ENCODE measurements at places on chromosomes 4 and X.

- no peak for DNase-seq
Observed at GRCh38 chr4:2924765-2925301, 38.4 kb downstream of the NOP14 start.

GRCh38 chr4:142512161-142512560 lies 333.9 kb downstream of the INPP4B start:
- DNase-seq: no peak

GRCh38 chr4:185269286-185269685 lies 59.9 kb downstream of the SNX25 start:
- DNase-seq: no peak

GRCh38 chr4:53963336-53963735 lies 101.1 kb downstream of the CHIC2 start:
- DNase-seq: no peak

DNA sequence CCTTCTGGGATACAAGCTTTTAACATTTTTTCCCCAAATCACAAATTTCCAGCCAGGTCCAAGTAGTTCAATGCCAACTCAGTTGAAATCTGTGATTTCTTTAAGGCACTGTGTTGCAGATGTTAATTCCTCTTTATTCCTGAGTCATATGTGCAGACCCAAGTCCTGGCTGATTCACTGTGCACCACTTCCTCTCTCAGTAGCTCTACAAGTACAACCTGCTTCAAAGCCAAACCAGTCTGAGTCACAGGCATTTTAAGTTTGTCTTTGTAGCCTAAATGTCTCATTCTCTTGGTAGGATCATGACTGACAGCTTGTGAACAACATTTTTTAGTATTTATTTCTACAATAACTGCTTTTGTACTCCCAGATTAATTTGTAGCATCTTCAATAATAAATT lies 165.6 kb upstream of the S100G start:
- no peak for DNase-seq

DNA sequence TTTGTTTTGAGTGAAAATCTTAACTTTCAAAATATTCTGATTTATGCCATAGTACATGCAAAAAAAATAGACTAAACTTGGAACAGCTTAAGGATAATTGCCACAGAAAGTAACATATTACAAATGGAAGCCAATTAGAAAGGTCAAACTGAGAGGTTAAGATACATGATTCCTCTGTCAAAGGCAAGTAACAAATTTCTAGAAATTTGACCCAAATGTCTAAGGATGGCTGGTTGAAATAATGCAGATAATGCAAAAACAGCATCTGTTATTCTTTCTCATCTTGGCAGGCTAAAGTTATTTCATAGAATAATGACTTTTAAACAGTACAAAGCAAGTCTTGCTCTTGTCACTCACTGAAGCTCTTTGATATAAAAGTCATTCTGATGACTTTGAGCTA lies 10.5 kb downstream of the FGF5 start:
- no peak for DNase-seq

- no peak for DNase-seq
Observed at GRCh38 chr4:39230462-39230861, 48.1 kb downstream of the WDR19 start.

DNA sequence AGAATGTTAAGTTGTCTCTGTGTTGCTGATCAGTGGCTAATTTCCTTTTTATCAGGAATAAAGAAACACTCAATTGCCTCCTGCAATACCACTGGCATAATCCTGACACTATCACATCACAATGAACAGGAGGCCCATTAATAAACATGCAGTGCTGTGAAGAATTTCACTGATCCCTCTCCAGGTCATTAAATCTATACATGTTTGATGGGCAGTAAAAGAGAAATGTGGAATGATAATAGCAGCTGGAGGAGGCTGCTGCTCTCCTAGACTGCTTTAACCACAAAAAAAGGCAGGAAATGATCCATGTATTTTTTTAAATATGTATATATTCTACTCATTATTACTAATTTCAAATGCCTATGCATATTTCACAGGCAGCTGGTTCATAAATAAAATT lies 202.1 kb downstream of the CENPC start:
- DNase-seq: no peak

- no peak for DNase-seq
Observed at GRCh38 chr4:122276359-122276758, 102.5 kb upstream of the ADAD1 start.

DNA sequence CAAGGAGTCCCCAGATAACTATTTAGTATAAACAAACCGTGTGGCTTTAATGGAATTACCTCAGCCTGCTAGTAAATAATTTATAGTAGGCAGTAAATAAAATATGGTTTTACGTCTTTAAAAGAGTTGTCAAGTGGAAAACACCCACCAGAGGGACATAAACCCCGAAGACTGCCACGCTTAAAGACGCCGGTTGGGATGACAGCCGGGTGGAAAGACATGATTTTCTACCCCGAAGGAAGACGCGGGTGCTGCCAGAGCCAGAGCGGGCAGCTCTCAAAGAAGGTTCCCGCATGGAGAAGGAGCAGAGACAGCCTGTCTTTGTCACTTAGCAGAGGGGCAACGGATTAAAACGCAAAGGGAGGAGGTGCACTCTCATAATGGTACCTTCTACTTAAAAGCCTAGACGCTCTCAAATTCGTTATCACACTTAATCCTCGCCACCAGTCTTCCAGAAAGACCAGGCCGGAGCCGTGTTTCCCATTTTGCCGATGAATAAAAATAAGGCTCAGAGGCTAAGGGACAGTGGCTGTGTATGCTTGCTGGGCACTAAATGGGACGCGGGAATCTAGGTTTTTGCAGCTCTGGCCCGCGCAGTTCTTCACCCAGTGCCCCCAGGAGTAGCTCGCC lies 140.5 kb upstream of the ZIC3 start:
- no peak for DNase-seq

DNA sequence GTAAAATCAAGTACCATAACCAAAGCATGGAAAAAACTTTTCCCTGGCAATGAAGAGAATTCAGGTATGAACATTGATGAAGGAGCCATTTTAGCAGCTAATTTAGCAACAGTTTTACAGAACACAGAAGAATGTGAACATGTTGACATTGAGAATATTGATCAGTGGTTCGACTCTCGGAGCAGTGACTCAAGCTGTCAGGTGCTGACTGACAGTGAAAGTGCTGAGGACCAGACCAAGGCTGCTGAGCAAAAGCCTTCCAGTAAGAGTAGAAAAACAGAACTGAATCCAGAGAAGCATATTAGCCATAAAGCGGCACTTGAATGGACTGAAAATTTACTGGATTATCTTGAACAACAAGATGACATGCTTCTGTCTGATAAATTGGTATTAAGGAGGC lies 2.8 kb downstream of the TIGD2 start:
- no peak for DNase-seq

- no peak for DNase-seq
Observed at GRCh38 chr4:107734120-107734519, 14.1 kb upstream of the PAPSS1 start.

DNA sequence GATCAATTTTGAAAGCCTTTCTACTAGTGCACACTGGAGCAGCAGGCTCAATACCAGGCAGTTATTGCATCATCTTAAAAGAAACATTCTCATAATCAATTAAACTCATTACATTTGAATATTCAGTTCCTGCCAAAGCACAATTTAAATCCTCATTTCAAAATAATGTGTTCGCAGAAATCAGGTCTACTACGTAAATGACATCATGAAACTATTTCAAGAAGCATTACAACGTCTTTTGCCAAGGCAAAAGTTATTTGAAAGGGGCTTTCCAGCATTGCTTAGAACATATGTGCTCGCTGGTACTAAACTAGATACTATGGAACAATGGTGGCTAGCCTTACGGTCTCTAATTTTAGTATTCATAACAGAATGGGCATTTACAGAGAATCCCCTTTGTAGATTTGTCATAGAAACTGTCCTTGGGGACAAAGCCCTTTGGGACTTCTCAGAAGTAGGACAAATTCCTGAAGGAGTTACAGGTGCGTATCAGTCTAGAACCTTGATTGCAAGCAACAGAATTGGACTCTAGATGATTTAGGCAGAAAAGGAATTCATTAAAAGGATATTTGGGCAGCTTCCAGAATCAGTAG lies 27.6 kb upstream of the HUWE1 start:
- DNase-seq: no peak

GRCh38 chr4:24794480-24794879 lies 893 bp upstream of the SOD3 start:
- no peak for DNase-seq

- DNase-seq: no peak
Observed at GRCh38 chrX:88586317-88586716, 160.7 kb upstream of the CPXCR1 start.

DNA sequence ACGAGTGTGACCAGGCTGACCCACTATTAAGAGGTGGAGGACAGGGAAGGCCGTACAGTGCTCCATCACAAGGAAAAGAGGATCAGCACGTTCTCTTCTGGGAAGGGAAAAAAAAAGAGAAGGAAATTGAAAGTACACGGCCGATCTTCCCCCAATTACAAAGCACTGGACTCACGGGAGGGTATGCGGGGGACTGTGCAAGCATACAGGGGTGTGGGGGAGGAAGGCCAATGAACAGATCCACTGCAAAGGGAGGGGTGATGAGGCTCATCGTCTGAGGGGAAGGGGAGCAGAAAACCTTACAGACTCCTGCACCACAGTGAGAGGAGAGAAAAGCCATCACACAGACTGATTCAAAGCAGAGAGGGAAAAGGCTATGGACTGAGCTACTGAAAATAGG lies 1.1 kb downstream of the ELK1 start:
- DNase-seq: no peak

- DNase-seq: no peak
Observed at GRCh38 chrX:107629540-107629909, 1.2 kb downstream of the PRPS1 start.

DNA sequence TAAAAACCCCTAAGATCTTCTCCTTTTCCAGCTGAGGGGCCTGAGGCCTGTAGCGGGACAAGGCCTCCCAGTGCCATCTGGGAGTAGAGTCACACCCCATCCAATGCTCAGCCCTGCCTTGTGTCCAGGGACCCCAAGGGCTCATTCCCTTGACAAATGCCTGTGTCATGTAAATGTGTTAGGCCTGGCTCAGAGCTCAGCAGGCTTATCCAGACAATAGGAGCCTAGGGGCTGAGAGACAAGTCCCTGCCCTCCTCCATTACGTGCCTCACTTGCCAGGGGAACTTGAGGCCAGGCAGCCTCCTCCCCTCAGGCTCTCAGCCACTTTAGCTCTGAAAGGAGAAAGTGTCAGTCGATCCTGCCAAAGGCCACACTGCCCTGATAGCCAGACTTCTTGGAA lies 166.8 kb upstream of the MAMLD1 start:
- DNase-seq: no peak

GRCh38 chr4:153824501-153824900 lies 35.6 kb upstream of the SFRP2 start:
- no peak for DNase-seq

- DNase-seq: no peak
Observed at GRCh38 chrX:63812823-63813222, 27.8 kb upstream of the ARHGEF9 start.

Data from smooth muscle cell of the brain vasculature (primary cell).